ENCODE measurements at places on chromosomes 3 and 15.

DNA sequence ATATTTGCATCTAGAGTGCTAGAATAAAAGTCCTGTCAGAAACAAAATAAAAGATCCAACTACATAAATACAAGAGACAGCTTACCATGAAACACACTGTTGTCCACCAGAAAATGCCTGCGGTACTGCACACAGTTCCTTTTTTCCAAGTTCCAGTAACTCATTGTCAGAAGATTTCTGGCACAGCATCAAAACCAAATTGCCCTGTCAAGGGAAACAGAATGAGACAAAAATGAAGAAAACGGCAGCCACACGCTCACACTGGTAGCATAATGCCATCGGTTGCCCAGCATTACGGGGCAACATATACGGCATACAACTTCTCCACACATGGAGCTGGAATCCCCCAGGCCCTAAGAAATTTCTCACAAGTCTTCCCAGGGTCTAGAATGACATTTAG lies 40.8 kb downstream of the PLCH1 start:
- no peak for ATAC-seq

GRCh38 chr15:92283813-92284212 lies 109.9 kb upstream of the ST8SIA2 start:
- no peak for ATAC-seq

GRCh38 chr3:122058294-122058693 lies 3.1 kb downstream of the CD86 start:
- ATAC-seq, result no peak

- no peak for ATAC-seq
These were observed 337.2 kb downstream of the VGLL3 start for GRCh38 chr3:86653661-86654205.

DNA sequence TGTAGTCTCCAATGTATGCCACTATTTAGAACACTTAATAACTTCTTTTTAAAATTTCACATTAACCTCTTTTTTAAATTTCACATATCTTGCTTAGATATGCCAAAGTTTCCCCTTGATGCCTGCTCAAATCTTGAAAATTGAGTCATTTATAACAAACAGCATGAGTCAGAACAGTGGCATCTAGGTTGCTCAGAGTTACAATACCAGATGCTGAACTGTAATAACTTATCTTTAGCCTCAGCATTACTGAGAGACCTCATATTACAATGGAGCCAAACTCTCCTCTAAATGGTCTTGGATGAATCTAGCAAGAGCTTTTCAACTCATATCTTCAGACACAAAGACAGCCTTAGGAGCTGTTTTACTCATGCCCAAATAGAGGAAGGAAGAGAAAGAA lies 439.3 kb upstream of the ARPP21 start:
- ATAC-seq, result peak; percentile 40

Data from SK-N-SH treated with all-trans-retinoic acid at 6 μM for 48 hours (cell line).